ENCODE measurements at places on chromosomes 6 and 20.

- DNase-seq, result no peak
These were observed 113.5 kb upstream of the BEND6 start for GRCh38 chr6:56841381-56841749.

- DNase-seq, result peak; percentile 56
These were observed at the start of gene TRIM38 for GRCh38 chr6:25962149-25963127. TRIM38 (plus strand) TSS chr6:25962802; CDS start chr6:25966523, 3,721 bp downstream.

DNA sequence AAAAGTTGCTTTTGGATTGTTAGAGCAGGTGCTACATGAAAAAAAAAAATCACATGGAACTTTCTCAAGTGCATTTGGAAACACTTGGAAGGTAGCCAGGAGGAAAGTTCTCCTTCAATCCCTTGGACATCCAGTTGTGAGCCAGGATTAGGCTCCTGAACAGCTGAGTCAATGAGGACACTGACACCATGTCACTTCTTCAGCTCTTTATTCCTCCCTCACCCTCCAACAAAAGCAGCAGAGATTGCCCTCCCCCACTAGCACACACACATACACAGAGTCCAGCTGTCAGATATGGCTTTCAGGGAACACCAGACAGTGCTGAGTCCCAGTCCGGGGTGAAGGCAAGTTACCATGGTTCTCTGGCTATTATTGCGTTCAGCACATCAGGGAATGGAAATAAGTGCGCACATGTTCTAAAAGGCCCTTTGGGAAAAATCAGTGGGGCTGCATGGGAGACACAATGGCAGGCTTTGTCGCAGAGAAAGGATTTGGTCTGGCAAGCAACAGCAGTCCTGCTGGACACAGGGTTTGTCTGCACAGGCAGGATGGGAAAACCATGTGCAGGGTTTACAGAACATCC is 124.7 kb upstream of the MARCKS start:
- no peak for DNase-seq

DNA sequence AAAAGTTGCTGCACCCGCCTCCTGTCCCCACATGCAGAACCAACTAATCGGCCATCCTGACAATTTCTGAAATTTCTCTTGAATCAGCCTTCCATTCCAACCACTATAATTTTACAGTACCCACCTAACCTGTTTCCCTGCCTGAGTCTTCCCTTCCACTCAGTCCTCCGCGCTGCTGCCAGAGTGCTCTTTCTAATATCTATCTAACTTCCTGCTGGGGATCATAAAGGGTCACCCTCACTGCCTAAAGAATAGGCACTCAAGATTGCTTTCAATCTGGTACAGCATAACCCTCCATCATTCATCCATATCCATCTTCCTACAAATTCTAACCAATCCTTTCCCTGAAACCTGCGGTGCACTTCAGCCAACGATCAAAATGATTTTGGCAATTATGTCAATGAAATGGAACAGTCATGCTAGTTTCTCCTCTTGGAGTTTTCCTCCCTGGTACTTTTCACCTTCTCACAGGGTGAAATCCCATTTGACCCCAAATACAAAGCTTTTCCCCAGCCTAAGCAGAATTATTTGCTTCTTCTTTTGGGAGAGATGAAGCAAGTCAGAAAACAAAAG is 117.5 kb upstream of the BEND6 start:
- DNase-seq, result no peak

- no peak for DNase-seq
These were observed 212.3 kb upstream of the TBX18 start for GRCh38 chr6:84976526-84977362.

DNA sequence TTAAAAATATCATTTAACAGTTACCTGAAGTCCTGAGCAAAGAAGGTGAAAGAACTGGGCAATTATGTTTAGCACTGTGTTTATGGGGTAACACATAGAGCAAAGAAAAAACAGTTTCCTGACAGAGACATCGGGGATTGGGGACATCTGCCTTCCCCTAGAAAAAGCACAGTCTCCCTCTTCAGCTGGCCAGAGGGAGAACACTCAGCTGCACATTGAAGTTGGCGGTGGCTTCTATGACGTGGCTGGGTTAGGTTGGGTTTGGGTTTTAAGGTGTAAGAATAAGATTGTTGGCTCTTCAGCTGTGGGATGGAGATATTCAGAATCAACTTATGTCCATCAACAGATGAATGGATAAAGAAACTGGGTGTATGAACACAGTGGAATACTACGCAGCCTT is 124.0 kb upstream of the DTNBP1 start:
- DNase-seq, result no peak

GRCh38 chr6:116388924-116389323 is 18.2 kb downstream of the DSE start:
- DNase-seq, result no peak

GRCh38 chr6:99613705-99614429 is 7.2 kb downstream of the PRDM13 start:
- peak; percentile 46 for DNase-seq

DNA sequence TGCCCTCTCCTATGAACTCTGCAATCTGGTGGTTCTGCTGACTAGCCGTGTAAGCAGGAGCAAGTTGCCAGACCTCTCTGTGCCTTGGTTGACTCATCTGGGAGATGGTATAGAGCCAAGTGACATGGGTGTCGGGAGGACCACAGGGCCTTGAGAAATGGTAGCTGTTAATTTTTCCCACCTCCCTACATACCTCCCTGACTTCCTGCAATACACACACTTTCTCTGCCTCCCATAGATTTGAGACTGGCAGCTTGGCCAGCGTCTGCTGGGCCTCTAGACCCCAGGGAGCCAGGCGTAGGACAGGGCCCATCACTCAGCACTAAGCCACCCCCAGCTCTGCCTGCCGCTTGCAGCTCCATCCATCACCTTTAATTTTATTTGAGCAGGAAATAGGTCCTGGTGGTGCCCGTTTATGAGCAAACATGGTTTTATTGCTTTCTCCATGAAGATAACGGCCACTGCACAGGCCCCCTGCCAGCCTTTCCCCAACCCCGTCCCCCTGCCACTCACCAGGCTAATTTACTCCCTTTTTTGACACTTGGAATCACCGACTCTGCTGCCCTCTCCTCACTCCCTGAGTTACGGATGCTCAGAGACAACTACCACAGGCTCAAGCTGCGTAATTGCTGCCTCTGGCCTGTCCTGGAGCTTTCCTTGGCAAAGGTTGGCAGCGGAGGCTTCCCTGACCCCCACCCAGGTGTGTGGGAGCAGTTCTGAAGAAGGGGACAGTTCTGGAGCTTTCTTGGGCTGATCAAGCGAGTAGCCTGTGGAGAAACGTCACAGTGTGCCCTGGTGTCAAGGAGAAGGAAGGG is 11.1 kb downstream of the GLP1R start:
- DNase-seq, result no peak

- no peak for DNase-seq
These were observed 9.0 kb downstream of the ZSWIM3 start for GRCh38 chr20:45866454-45866853.

DNA sequence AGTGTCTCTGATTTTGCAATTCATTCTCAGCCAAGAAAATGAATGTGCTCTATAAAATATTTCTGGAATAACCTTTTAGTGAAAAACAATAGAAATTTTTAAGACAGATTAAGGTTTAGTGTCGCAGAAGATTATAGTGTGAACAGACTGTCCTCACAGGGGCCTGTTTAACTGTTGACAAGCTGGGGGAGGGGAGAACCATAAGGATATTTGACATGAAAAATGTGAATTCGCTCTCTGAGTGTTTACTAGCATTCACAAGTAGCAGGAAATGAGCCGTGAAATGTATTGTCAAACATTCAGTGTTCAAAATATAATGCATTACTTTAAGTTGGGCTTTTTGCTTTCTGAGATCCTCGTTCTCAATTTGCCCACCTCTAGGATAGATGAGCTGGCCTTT is 134.8 kb upstream of the TSHZ2 start:
- DNase-seq, result no peak

DNA sequence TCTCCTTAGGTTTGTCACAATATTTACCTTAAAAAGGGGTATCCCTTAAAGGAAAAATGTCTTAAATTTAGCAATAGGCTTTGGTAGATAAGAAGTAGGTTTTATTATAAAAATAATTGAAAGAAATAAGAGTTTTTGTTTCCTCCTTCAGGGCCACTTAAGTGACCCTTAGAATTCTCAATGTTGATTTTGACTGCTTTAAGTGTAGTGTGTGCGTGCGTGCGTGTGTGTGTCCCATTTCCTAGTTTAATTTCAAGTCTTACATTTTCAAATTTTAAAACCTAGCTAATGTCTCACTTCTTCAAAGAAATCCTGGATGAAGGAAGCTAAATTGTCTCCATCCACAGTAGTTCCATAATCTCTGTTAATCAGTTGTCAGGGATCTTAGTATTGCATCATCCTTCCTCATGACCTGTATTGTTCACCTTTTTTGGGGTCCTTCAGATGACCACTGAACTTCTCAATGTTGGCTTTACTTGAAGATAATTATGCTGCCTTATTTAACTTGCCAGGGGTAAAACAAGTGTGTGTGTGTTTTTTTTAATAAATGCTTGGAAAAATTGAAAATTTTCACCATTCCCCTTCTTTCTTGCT is 50.7 kb upstream of the TFB1M start:
- no peak for DNase-seq

DNA sequence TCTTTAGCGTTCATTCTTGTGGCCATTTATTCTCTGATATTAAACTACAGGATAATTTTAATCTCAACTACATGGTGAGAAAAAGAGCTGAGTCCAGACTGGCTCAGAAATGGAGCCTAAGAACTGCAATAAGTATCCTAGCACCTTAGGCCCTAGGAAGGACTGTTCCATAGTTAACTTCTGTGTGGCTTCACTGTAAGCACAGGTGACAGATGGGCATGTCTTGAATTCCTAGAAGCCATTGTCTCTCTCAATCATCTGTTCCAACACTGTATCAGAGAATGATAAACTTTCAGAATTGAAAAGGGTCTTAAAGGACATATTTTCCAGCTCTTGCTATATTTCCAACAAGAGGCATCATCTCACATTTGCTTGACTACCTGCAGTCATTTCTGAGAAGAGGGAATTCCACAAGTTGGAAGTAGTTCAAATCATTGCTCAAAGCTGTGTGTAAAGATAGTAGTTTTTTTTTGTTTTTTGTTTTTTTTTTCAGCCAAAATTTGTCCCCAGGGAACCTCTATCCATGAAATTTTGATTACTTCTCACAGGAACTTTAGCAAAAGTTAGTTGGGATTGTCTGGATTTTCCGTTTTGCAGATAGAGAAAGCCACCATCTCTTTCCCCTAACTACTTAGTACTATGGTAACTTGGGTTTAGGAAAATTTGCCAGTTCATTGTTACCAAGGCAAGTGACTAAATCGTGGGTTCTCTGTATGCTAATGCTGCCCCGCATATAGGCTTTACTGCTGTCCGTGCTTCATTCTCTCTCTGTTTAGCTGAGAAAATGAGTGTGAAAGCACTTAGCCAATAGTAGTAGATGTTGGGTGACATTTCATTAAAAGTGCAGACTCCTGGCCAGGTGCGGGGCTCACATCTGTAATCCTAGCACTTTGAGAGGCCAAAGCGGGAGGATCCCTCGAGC is 47.2 kb downstream of the KCNS1 start:
- no peak for DNase-seq

GRCh38 chr6:12472601-12473038 is 182.5 kb downstream of the EDN1 start:
- DNase-seq, result no peak

DNA sequence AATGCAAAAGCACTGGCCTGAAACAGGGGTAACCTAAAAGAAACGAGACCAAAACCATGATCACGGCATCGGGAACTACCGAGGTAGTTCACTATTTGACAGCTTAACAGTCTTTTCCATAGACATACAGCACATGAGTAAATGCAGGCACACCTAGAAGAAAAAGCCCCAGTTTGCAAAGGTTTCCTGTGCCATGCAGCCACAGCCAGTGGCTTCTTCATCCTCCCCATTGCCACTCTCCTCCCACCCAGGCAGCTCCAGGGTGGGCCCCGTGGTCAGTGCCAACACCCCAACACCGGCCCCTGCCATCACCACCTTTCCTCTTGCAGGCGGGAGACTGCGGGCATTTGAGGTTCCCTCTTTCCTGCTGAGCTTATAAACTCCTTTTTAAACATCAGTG is 115.4 kb downstream of the SLC23A2 start:
- no peak for DNase-seq

GRCh38 chr6:125169058-125169457 is 15.5 kb downstream of the TPD52L1 start:
- no peak for DNase-seq

GRCh38 chr6:110815015-110815410 is 256 bp downstream of the CDK19 start:
- DNase-seq, result no peak

GRCh38 chr6:43457643-43458042 is 2.3 kb upstream of the DLK2 start:
- no peak for DNase-seq

- DNase-seq, result no peak
These were observed 260.1 kb upstream of the TAB2 start for GRCh38 chr6:149057464-149057840.

- no peak for DNase-seq
These were observed 31.8 kb downstream of the SYNE1 start for GRCh38 chr6:152605342-152605741.

DNA sequence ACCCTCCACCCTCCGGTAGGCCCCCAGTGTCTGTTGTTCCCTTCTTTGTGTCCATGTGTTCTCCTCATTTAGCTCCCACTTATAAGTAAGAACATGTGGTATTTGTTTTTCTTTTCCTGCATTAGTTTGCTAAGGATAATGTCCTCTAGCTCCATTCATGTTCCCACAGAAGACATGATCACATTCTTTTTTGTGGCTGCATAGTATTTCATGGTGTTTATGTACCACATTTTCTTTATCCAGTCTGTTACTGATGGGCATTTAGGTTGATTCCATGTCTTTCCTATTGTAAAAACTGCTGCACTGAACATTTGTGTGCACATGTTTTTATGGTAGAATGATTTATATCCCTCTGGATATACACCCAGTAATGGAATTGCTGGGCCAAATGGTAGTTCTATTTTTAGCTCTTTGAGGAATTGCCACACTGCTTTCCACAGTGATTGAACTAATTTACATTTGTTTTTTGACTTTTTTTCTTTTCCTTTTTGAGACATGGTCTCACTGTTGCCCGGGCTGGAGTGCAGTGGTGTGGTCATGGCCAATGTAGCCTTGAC is 4.5 kb downstream of the KPNA5 start:
- DNase-seq, result no peak

DNA sequence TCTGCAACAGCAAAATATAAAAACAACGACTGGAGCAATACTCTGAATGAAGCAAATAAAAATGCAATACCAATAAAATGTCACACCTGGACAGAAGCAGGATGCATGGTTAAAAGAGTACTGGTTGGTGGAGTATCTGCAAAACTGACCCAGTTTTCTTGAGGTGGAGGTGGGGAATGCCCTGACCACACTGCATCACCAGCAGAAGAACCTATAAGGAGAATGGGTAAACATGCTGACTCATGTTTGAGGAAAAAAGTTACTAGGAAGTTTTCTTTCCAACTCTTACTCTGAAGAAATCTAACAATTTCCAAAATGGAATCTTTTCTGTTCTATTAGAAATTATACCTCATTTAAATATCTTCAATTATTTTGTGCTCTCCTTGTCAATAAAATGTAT is 43.6 kb downstream of the REPS1 start:
- DNase-seq, result no peak

- no peak for DNase-seq
These were observed 247.7 kb downstream of the GMDS start for GRCh38 chr6:1997702-1998101.

GRCh38 chr6:163825033-163825432 is 410.5 kb downstream of the QKI start:
- no peak for DNase-seq

All from activated T-cell treated with anti-CD3 and anti-CD28 coated beads, Interleukin-2, amount 50 U/mL, for 1 hour (primary cell).